ENCODE measurements at places on chromosomes 1 and 21.

DNA sequence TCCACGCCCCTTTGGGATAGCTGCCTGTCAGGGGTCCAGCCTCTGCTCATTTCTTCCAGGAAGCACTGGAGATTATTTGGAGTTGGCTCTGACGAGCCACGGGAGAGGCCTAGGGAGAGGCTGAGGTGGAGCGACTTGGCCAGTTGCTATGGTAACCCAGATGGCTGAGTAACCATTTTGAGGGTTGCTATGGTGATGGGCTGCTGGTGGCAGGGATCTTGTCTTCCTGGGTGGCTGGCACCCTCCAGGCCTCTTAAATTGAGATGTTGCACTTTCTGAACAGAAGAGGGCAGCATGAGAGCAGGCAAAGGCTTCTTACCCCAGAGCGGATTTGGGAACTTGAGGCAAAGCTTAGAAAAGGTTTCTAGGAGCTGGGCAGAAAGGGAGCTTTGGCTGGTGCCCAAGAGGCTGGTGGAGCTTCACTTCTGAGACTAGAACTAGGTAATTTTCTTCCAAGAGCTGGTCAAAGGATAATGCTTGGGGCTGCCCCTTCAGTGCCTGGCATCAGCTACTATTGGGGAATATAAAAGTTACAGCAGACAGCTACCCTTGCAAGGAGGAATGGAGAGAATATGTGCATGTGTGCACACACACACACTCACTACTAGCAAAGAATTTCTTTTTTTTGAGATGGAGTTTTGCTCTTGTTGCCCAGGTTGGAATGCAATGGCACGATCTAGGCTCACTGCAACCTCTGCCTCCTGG lies 72.5 kb downstream of the NDUFS5 start:
- DNase-seq, result peak; percentile 73

GRCh38 chr1:172397221-172397620 lies 23.3 kb upstream of the C1orf105 start:
- DNase-seq, result peak; percentile 66

- no peak for DNase-seq
Measured at GRCh38 chr1:200890027-200890426, 4.7 kb upstream of the INAVA start.

GRCh38 chr21:24375201-24375600 lies 1232.1 kb downstream of the MRPL39 start:
- no peak for DNase-seq

DNA sequence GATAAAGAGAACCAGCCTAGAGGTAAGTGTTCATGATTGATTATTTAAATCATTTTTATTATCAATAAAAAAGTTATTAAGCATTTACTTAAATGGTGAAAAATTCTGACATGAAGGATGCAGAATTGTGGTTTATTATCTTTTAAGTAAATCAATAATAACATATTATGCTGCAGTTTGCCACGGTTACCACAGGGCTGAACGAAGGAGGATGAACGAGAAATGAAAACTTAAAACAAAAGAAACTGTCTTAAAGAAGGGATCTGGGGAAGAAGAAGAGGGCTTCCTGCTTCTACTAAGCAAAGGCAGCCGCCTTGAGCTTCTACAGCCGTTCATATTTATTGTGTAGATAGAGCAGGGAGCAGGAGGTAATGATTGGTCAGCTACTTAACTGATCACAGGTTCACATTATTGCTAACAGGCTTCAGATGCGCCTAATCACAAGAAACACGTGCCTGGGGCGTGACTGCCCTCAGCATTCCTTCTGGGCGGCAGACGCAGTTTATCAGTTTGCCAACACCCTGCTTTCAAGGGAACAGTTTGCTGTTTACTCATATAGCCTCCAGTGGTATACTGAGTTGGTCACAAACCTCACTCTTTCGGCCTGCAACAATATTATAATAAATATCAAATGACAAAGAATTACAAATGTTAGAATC lies 5.8 kb upstream of the FNBP1L start:
- peak; percentile 72 for DNase-seq

DNA sequence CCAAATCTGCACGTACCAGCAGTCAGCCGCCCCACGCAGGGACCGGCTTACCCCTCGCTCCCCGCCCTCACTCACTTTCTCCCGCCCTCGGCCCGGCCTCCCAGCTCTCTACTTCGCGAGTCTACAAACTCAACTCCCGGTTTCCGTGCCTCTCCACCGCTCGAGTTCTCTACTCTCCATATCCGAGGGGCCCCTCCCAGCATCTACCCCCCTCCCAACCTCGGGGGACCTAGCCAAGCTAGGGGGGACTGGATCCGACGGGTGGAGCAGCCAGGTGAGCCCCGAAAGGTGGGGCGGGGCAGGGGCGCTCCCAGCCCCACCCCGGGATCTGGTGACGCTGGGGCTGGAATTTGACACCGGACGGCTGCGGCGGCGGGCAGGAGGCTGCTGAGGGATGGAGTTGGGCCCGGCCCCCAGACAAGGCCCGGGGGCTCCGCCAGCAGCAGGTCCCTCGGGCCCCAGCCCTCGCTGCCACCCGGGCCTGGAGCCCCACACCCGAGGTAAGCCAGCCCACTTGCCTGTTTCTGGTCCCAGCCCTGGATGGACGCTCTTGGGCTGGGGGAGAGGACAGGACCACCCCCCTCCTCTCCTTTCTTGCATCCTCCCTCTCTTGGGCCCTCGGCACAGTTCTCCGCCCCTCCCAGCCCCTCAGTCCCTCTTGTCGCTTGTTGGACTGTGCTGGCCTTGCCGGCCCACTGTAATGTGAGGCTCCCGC lies at the start of gene ARTN:
TSS of gene ARTN (plus strand) at position 416 of the 715 bp plus-strand sequence. CDS start 1,856 bp downstream, outside the sequence.
- no peak for DNase-seq

GRCh38 chr1:33740040-33740744 lies 123.7 kb upstream of the HMGB4 start:
- DNase-seq, result no peak

GRCh38 chr1:88472714-88473113 lies 211.4 kb upstream of the PKN2 start:
- DNase-seq, result no peak

GRCh38 chr1:92536211-92536979 lies 49.7 kb upstream of the GFI1 start:
- DNase-seq, result no peak

- peak; percentile 38 for DNase-seq
Measured at GRCh38 chr1:180188091-180188506, 33.4 kb downstream of the QSOX1 start.

DNA sequence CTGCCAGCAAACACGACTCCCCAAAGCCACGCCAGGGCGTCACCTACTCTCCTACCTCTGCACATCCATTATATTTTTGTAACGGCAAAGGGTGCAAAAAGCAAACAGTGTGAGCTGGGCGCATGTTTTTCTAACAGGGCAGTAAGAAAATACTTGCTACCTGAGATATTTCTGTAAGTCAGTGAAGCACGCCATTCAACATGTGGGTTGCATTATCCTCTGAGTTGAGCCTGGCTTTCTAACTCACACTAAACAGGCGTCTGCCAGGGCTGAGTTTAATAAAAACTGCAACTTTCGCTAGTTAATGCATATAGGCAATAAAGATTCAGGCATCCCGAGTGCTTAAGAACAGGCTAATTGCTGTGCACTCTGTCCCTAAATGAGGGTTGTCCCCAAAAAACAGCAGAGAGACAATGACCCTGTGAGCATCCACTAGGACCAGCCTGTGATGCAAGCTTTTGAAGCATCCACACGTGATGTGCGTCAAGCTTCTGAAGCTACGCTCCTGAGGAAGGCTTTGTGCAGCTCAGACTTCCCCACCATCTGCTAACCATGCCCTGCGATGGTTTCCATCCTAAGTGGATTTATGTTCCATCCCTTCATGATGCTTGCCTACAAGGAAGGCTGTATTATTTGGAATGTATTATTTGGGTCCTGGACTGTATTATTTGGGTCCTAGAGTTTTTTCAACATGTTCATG lies 70.0 kb upstream of the SIM2 start:
- DNase-seq, result no peak

- DNase-seq, result no peak
Measured at GRCh38 chr1:236882678-236883077, 87.6 kb downstream of the MTR start.

DNA sequence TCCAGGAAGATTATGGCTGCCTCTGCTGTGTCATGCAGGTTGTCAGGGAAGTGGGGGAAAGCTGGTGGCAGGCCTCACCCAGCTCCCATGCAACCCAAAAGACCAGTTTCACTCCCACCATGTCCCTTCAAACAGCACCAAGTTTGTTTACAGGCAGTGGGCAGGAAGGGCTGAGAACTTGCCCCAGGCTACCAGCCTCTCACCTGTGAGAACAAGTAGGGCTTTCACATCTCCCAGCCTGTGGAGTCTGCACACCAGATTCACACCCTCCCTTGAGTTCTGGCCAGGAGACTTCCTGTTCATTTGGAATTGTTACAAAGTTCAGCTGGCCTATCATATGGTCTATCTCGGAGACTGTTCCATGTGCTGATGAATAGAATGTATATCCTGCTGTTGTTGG lies 27.8 kb downstream of the RPAP2 start:
- DNase-seq, result no peak

DNA sequence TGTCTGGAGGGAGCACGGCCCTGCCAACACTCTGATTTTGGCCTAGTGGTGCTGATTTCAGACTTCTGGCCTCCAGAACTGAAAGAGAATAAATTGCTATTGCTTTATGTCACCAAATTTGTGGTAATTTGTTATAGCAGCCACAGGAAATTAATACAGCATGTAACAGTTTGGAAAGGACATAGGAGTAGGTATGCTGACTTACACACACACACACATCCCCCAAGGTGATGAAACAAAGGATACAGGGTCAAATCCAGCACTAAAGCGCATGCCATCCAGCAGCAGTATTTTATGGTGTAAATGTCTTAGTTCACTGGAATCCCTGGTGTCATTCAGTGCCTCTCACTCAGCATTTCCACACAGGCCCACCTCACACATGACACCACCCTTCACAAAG lies 72.2 kb upstream of the MAN1A2 start:
- DNase-seq, result no peak

DNA sequence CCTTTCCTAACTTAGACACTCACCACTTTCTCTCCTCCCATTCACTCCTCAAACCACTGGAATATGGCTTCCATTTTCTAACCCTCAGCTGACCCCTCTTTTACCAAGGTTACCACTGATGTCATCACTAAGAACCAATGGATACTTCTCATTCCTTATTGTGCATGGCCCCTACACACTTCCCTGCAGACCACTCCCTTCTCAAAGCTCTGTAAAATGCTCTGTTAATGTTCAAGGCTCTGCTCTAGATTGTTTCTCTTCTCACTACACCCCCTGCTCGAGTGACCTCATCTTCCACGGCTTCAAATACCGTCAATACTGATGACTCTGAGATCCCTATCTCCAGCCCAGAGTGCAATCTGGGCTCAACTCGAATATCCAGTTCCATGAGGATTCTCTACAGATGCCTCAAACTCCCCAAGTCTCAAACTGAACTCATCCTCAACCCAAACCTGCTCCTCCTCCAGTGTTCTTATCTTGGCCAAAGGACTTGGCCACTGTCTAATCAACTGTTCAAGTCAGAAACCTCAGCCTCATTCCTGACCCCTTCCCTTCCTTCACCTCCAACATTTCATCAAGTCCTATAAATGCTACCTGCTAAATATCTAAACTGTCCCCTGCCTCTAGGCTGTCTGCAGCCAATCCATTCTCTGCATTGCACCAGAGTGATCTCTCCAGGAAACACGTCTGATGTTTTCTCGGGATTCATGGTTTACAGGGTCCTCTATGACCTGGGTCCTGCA lies 41.3 kb upstream of the BMP8B start:
- no peak for DNase-seq

- peak; percentile 23 for DNase-seq
Measured at GRCh38 chr1:92125204-92125603, 45.1 kb downstream of the BTBD8 start.

DNA sequence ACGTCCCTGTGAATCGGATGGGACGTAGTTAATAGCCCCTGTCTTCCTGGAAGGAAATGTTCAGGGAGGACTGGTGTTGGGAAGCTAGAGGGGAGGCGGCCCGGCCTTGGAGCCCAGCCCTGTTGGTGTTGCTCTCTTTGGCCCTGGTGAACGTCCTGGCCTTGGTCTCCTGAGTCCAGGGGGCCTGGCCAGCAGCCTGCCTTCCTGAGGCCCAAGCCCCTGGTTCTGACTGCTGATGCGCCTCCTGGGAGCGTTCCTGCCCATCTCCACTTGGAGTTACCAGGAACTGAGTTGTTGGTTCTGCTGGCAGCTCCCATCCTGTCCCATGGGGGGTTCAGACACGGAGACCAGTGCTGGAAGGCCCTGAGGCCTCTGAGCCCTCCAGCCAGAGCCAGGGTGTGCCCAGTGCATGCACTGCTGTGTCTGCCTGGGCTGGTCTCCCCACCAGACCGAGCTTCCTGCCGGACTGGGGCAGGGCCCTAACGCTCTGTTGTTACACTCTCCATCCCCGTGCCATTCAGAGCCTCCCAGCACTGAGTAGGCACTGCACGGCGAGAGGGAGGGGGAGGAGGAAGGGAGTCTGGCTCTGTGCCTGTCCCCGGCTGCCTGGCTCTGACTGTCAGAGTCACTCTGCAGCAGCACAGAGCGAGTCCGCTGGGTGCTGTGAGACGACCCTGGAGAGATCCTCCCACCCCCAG lies 382.5 kb upstream of the VAMP3 start:
- DNase-seq, result no peak
